ENCODE measurements at places on chromosomes 1 and 21. TPM values are rescaled to one million over a fixed set of nuclear protein-coding genes. Genes with fewer than 3 reads are reported as not detected.

Gene RER1
- 57.5 TPM for total RNA-seq

Gene FAM72C
- 0.31 TPM for total RNA-seq

Gene C1orf105
- total RNA-seq, result 105 TPM

Gene CLCA4
- not detected for total RNA-seq

Gene MROH9
- 0.09 TPM for total RNA-seq

Gene CFAP74
- total RNA-seq, result not detected

Gene NEGR1
- 22.3 TPM for total RNA-seq

Gene OR2L13
- not detected for total RNA-seq

Gene C1QB
- 18.5 TPM for total RNA-seq

Gene SRM
- 17.7 TPM for total RNA-seq

Gene CHIA
- total RNA-seq, result not detected

DNA sequence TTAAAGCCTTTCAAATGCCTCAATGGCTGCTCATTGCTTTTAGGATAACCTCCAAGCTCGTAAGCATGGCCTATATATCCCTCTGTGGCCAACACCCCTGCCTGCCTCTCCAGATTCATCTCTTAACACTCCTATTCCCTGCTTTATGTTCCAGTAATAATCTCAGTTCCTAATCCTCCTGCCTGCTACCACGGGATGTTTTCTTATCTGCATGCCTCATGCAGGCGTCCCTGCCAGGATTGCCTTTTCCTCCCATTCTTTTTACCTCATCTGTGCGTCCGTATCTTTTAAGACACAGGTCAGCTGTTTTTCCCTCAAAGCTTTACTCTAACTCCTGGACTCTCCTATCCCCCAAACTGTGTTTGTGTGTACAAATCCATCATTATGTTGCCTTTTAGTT is 36.1 kb downstream of the ZBTB40 start:
- no peak overlapping the region for H3K27ac ChIP-seq
- H3K4me1 ChIP-seq, result no peaks in the 10 kb centered on the region

- no peak overlapping the region for H3K27ac ChIP-seq
- H3K36me3 ChIP-seq, result no peaks in the 10 kb centered on the region
- H3K4me3 ChIP-seq, result no peak overlapping the region
These were observed 7.6 kb downstream of the DNMT3L start for GRCh38 chr21:44253832-44254710.

GRCh38 chr1:12196641-12197482 is 30.1 kb downstream of the TNFRSF1B start:
- peaks cover 4% of the 10 kb centered on the region for H3K36me3 ChIP-seq
- DNase-seq, result peak; percentile 68
- H3K4me1 ChIP-seq, result peaks cover 9% of the 10 kb centered on the region
- no peaks in the 10 kb centered on the region for H3K27me3 ChIP-seq

DNA sequence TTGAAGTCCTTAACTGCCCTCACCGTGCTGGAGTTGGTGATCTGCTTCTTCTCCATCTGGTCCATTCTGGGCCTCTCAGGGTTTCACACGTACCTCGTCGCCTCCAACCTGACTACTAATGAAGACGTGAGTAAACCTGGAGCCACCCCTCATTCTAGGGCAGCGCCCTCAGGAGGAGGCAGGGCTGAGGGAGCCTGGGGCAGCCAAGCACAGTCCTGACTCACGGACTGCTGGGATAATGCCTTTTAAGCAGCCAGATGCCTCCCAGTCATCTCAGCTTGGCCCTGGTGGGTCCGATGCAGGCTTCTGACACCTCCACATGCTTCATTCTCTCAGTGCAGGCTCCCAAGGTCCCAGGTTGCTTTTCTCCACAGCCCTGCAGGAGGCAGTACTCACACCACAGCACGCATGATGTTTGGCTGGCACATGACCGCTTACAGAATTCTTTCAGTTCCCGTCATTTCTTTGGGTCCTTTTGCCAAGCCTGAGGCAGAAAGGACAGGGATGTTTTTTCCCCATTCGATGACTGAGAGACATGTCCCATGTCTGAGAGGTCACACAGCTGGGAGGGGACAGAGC is 11.8 kb upstream of the SFN start:
- no peak overlapping the region for H3K27ac ChIP-seq
- H3K4me3 ChIP-seq, result no peak overlapping the region
- no peaks in the 10 kb centered on the region for H3K27me3 ChIP-seq
- no peak for DNase-seq

DNA sequence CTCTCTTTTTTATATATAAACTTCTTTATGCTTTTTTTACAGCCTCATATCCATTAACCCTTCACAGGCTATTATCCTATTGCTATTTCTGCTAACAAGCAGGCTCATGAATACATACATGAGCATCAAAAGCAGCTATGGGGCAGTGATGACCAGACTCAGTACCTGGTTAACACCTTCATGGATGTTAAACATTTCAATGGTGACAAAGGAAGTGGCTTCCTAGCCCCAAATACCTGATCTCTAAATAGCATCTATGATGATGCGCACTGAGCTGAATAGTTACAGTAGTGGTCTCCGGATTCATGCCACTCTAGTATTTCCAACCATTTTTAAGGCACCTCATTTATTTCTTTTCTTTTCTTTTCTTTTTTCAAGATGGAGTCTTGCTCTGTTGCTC is 101.1 kb downstream of the TM2D1 start:
- no peaks in the 10 kb centered on the region for H3K27me3 ChIP-seq
- H3K4me3 ChIP-seq, result no peak overlapping the region
- no peaks in the 10 kb centered on the region for H3K36me3 ChIP-seq

DNA sequence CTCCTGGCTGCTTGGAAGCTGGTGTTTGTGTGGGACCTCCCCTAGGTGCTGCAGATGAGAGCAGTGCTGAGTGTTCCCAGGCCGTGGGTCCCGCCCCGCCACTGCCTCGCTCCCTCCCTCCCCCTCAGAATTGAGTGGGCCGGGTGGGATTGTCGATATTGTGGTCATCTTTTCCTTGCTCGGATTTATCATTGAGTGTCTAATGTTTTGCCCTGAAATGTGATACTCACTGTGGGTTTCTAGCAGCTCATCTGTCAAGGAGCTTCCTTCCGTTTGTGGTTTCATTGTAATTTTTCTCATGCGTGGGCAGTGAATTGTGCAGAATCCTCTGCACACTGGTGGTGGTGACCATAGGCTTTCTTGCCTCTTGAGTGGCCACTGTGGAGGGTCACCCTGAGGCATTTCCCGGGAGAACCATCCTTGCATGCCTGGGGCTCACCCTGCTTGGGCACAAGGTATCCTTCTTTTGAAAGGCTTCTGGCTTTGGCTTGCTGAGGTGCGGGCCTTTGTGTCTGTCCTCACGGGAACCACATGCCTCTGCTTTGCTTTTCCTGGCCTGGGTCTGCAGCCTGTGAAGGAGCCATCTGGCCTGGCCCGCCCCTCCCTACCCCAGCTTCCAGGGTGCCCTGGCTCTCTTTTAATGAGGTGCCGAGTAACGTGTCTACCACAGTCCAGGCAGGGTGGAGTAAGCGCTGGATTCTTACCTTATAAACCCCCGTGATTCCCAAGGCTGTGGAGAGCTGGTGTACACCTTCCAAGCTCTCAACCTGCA is 25.6 kb downstream of the SLX9 start:
- no peaks in the 10 kb centered on the region for H3K27me3 ChIP-seq
- peak; percentile 72 for DNase-seq
- peaks cover 63% of the 10 kb centered on the region for H3K4me1 ChIP-seq
- H3K27ac ChIP-seq, result peak overlapping the region; percentile 35

DNA sequence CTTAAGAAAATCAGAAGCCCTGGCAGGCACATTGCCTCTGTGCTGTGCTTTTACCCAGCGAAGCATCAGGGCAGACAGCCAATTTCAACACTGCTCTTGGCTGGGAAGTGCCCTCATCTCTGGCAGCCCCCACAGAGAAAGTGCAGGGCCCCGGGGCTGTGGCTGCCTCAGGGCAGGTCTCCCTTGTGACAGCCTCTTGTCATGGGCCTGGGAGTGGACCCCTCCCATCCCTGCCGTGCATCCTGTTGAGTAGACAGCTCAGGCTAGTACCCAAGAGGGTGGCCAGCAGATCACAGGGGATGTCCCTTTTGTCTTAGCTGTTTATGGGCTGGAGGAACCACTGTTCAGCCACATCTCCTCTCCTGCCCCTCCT is 23.3 kb downstream of the TTC34 start:
- H3K27ac ChIP-seq, result no peak overlapping the region
- no peaks in the 10 kb centered on the region for H3K4me1 ChIP-seq
- H3K27me3 ChIP-seq, result no peaks in the 10 kb centered on the region
- no peak overlapping the region for H3K4me3 ChIP-seq

DNA sequence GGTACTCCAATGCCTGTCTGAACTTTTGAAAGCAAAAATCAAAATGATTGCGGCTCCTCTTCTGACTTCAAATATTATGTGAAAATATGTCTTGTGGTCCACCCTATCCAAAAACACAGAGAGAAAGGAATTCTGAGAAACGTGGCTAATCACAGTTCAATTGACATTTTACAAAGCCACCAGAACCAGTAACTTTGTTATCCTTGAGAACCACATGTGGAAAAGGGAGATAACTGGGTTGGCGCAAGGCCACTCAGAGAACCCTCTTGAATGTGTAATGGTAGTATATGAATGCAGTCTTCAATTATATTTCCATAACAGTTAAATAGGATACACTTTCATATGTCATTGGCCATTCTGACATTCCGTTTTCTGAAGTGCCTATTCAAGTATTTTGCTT is 1030.0 kb upstream of the TMPRSS15 start:
- H3K27me3 ChIP-seq, result no peaks in the 10 kb centered on the region
- no peaks in the 10 kb centered on the region for H3K36me3 ChIP-seq
- no peak for DNase-seq
- H3K4me3 ChIP-seq, result no peak overlapping the region

DNA sequence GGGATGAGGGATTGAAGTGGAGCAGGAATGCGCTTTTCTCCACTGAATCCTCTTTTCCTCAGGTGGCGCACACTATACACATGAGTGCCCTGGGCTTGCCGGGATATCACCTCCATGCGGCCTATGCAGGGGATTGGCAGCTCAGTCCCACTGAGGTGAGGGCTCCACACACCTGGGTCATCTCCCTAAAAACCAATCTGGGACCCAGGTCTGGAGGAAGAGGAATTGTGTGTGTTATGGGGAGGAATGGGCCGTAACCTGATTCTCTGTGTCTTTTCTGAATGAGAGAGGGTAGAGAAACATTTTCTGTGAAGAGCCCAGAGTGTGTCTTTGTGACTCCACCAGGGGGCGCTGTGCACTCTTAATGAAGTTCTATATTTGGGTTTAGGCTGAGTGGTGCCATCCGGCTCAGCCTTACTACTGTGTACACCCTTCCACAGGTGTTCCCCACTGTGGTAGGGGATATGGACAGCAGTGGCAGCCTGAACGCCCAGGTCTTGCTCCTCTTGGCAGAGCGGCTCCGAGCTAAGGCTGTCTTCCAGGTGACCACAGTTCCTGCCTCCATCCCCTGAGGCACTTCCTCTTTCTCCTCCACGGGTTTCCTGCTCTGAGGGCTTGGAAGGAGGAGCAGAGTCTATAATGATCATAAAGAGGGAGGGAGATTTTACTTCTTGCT is 1.5 kb downstream of the TOMM40L start:
- H3K27ac ChIP-seq, result peak overlapping the region; percentile 47
- no peaks in the 10 kb centered on the region for H3K27me3 ChIP-seq
- H3K4me3 ChIP-seq, result no peak overlapping the region
- peaks cover 27% of the 10 kb centered on the region for H3K4me1 ChIP-seq
- H3K36me3 ChIP-seq, result peaks cover 22% of the 10 kb centered on the region

GRCh38 chr1:41776891-41777441 is 141.8 kb downstream of the HIVEP3 start:
- peaks cover 22% of the 10 kb centered on the region for H3K4me1 ChIP-seq
- no peak overlapping the region for H3K27ac ChIP-seq
- no peaks in the 10 kb centered on the region for H3K27me3 ChIP-seq
- DNase-seq, result peak; percentile 46

DNA sequence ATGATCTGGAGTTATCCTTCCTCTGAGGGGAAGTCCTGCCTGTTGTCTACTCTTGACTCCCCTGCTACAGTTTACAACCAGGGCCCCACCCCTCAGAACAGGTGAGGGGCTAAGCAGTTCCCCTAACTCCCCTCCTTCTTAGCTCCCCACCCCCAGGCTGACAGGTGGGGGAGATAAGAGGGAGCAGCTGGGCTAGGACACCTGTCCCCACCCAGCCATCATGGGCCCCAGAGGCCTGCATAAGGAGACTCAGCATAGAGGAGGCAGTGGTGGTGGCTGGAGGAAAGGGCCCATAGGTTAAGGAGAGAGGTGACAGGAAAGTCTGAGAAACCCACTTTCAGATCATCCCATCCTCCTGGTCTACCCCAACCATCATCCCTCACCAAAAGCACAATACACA is 6.8 kb downstream of the MEF2D start:
- H3K4me3 ChIP-seq, result no peak overlapping the region
- peak; percentile 62 for DNase-seq
- peaks cover 34% of the 10 kb centered on the region for H3K36me3 ChIP-seq
- peaks cover 99% of the 10 kb centered on the region for H3K4me1 ChIP-seq
- H3K27me3 ChIP-seq, result no peaks in the 10 kb centered on the region
- H3K27ac ChIP-seq, result peak overlapping the region; percentile 95

- H3K4me1 ChIP-seq, result peaks cover 7% of the 10 kb centered on the region
- no peaks in the 10 kb centered on the region for H3K36me3 ChIP-seq
- DNase-seq, result peak; percentile 66
- peak overlapping the region; percentile 22 for H3K27ac ChIP-seq
- no peaks in the 10 kb centered on the region for H3K27me3 ChIP-seq
These were observed 10.7 kb upstream of the SDC3 start for GRCh38 chr1:30919025-30919881.

GRCh38 chr1:176051902-176052518 is 155.1 kb downstream of the COP1 start:
- H3K4me1 ChIP-seq, result no peaks in the 10 kb centered on the region
- no peak for DNase-seq
- H3K27ac ChIP-seq, result no peak overlapping the region
- no peaks in the 10 kb centered on the region for H3K27me3 ChIP-seq
- H3K36me3 ChIP-seq, result no peaks in the 10 kb centered on the region

GRCh38 chr1:53332833-53333232 is 5.0 kb upstream of the LRP8 start:
- H3K27me3 ChIP-seq, result peaks cover 7% of the 10 kb centered on the region
- no peaks in the 10 kb centered on the region for H3K36me3 ChIP-seq
- peaks cover 2% of the 10 kb centered on the region for H3K4me1 ChIP-seq
- no peak for DNase-seq

DNA sequence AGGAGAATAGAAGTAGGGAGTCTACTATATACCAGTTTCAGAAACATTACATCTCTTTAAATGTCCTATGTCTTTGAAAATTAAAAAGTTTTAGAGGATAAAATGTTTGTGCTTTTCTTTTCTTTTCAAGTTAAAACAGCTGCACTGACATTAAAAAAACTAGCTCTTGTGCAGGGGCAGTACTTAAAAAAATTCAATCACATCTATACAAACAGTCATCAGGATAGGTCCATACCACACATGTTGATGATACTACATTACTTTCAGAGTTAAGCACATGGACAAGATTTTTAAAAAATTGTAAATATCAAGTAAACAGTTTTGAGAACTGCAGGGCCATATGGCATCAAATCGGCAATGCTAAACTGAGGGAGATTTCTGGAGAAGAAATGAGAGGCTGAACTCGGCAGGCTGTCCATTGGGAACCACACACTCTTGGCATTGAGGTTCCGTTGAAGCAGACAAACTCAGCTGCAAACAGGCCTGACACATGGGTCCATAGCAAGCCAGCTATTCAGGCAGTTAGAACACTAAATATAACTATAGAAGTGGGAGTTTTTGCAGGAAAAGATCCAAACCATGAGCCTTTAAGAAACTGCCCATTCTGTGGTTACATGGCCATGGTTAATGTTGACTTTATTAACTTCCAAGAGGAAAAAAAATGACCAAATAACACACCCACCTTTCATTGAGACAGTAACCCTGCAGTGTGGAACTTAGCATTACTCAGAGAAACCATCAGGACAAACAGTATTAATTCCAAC is 84.5 kb upstream of the BCL10 start:
- DNase-seq, result peak; percentile 93
- H3K4me1 ChIP-seq, result peaks cover 2% of the 10 kb centered on the region
- H3K27ac ChIP-seq, result peak overlapping the region; percentile 63
- H3K27me3 ChIP-seq, result no peaks in the 10 kb centered on the region
- no peaks in the 10 kb centered on the region for H3K36me3 ChIP-seq
